ENCODE measurements at places on chromosomes 11 and 22.
A peak's percentile ranks its signal among the peaks of the same experiment; 100 is the strongest.

DNA sequence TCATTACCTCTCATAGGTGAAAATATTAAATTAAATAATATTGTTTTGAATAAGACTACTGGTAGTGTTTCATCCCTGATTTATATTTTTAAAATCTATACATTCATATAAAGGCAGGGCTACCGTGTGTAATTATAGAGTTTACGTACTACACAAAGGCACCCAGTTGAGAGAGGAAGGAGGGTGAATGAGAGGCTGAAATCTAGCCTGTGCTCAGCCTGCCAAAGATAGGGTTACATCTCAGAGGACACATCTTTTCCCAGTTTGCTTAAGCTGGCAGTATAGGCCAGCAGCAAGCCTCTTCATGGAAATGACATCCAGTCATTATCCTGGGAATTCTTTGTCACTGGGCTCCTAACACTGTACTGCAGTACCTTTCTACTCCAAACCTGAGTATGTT is 7.5 kb upstream of the B3GNT6 start:
- DNase-seq, result no peak

- no peak for DNase-seq
Observed at GRCh38 chr11:128497061-128497775, 90.1 kb downstream of the ETS1 start.

- no peak for DNase-seq
Observed at GRCh38 chr11:87466223-87466622, 428.5 kb downstream of the TMEM135 start.

DNA sequence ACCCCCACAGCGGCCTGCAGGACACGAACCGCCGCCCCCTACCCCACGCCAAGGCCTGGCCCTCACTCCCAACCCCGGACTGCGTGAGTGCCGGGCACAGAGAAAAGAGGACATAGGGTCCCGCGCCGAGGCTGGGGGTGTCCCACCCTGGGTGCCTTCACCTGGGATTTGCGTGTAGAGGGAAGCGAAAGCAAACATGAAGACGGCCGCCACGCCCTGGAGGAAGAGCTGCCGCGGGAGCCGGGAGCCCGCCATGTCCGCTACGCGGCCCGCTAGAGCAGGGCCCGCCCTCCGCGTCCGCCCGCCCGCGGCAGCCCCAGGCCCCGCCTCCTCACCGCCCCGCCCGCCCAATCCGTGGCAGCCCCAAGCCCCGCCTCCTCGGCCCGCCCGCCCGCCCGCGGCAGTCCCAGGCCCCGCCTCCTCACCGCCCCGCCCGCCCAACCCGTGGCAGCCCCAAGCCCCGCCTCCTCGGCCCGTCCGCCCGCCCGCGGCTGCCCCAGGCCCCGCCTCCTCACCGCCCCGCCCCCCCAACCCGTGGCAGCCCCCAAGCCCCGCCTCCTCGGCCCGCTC is at the start of gene LMF2:
TSS of gene LMF2 (minus strand) at position 282 of the 570 bp plus-strand sequence. CDS start at position 255, 27 bp downstream.
- DNase-seq, result no peak

GRCh38 chr11:80727315-80727714 is 1286.5 kb upstream of the TENM4 start:
- DNase-seq, result no peak

- no peak for DNase-seq
Observed at GRCh38 chr11:46845440-46845739, 690 bp downstream of the CKAP5 start.

DNA sequence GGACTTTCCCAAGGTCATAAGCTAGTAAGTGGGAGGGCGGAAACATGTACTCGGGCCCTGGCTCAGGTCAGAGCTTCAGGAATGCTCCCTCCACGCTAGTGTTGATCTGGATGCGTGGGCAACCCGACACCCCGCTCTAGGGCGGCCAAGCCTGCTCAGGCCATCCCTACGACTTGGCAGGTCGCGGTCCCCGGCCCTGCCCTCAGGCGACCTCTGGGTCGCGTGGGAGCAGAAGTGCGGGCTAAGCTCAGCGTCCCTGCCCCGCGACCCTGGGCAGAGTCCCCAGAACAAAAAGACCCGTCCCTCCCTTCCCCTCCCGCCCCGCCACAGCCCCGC is 781 bp upstream of the TEF start:
- no peak for DNase-seq

- no peak for DNase-seq
Observed at GRCh38 chr11:28472904-28473303, 364.7 kb downstream of the METTL15 start.

- no peak for DNase-seq
Observed at GRCh38 chr11:134539285-134539684, 127.2 kb upstream of the B3GAT1 start.

- DNase-seq, result no peak
Observed at GRCh38 chr11:19187114-19187832, 14.5 kb downstream of the CSRP3 start.

GRCh38 chr22:37243402-37244113 is 511 bp downstream of the RAC2 start:
- DNase-seq, result no peak

GRCh38 chr22:27876684-27877083 is 42.4 kb downstream of the PITPNB start:
- no peak for DNase-seq

DNA sequence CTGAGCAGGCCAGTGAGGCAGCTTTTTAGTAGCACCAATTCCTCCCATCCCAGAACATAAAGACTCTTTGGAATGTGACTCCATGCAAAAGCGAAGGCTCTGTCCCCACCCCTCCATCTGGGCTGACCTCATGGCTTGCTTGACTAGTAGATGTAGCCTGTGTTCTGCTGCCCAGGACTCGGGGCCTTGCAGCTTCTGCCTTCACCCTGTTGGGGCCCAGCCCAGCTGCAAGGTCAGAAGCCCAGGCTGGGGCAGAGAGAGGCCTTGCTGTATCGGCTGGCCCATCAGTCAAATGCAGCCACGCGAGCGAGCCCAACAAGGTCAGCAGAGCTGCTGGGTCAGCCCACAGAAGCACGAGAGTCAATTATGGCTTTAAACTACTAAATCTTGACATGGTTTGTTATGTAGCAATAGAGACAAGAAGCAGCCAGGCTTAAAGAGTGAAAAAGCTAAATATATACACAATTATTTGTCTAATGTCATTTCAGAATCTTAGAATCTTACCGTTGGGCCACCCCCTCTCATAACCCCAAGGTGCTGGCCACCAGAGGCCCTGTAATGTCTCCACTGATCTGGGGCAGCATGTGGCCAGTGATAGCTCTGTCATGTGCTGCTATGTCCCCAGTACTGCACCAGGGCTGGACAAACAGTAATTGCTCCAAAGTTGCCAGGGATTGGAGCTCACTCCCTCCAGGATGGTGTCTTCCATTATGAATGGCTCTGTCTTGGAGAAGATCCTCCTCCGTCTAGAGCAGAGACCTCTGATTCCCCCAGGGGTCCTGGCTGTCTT is 10.4 kb upstream of the WNT11 start:
- DNase-seq, result no peak

DNA sequence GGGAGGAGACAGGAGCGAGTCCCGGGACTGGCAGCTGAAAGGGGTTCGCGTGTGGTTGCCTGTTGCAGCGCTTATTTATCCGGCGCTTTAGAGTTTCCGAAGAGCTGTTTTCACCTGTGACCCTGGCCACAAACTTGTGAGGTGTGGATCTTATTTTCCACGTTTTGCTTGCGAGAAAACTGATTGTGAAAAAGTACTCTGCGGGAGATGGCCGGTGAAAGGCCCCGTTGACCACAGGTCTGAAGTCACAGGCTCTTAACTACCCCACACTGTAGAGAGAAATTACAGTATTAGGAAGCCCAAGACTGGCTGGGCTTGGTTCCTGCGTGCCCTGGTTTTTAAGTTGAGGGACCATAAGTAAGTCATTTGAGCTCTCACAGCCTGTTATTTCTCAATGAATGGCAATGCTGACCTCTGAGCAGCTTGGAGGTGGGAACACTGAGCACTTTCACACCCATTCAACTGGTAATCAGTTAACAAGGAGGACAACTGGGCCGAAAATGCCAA is 379 bp upstream of the RAB38 start:
- DNase-seq, result peak; percentile 44

DNA sequence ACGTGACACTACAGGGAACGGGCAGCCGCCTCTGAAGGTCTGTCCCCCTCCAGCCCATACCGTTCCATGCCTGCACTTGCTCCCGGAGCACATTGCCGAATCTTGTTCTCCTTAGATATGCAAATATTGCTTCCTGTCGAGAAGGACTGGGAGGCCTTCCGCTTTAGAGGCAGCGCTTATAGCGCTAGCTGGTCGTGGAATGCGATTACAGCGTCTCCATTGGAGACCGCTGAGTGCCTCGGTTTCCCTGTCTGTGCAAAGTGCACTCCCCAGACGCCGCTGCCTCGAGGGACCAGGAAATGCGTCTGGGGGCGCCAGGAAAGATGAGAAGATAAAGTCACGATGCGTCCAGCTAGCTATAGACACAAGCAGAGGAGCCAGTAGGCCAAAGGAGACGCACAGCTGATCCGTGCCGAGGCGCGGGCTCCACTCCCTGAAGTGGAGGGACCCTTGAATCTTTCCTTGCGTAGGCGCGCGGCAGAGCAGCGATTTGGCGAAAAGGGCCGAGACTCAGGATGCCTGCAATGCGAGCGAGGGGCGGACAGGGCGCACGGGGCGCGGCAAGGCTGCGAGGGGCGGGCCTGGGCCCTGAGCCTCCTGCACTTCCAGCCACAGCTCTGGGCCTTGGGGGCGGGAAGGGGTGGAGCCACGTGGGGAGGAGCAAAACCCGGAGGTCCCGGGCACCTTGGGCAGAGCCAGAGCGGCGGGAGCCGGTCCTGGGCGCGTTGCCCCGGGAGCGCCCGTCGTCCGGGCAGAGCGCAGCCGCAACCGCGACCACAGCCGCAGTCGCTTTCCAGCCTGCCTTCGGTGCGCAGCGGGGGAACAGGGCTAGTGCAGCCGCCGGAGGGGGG is at the start of gene RASSF10:
TSS of gene RASSF10 (plus strand) at position 692 of the 851 bp plus-strand sequence. CDS start 261 bp downstream, outside the sequence.
- DNase-seq, result peak; percentile 80

GRCh38 chr22:32897400-32897799 is 95.9 kb downstream of the TIMP3 start:
- no peak for DNase-seq

- peak; percentile 61 for DNase-seq
Observed at GRCh38 chr22:50308597-50308935, 1.1 kb upstream of the PLXNB2 start.

DNA sequence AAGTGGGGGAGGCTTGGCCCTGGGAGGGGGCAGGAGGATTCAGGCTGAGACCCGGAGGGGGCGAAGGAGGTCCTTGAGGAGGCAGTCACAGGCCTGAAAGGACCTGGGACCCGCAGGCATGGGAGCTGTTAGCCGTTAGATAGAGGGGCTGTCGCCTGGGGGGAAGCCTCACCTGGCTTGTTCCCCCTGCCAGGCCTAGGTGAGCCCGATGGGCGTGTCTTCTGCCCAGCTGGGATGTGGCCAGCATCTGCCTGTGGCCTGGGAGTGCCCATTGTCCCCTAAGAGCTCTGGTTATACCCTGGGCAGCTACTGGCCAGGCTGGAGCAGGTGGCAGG is 1.8 kb upstream of the DUSP8 start:
- no peak for DNase-seq

GRCh38 chr11:93603225-93604007 is 58.1 kb upstream of the CEP295 start:
- DNase-seq, result no peak

DNA sequence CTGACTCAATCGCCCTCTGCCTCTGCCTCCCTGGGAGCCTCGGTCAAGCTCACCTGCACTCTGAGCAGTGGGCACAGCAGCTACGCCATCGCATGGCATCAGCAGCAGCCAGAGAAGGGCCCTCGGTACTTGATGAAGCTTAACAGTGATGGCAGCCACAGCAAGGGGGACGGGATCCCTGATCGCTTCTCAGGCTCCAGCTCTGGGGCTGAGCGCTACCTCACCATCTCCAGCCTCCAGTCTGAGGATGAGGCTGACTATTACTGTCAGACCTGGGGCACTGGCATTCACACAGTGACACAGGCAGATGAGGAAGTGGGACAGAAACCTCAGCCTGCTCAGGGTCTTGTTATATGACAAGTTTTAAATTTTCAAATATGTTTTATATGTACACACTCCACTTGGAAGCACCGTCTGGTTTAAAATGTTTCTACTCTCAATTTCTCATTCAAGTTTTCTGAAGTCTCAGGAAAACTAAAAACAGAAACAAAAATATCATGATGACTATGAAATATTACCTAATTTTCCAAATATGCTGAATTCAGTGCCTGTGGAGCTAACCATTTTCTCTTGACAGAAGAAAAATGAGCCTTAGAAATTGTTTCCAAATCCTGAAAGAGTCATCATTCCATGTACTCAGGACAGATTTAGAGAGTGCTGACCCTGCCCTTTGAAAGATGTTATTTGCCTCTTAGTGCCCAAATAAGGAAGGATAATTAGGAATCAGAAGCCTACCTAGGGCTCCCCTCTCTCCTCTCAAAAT is 48.8 kb upstream of the TOP3B start:
- DNase-seq, result no peak

- no peak for DNase-seq
Observed at GRCh38 chr22:27794226-27794625, 7.3 kb downstream of the MN1 start.

- DNase-seq, result no peak
Observed at GRCh38 chr11:133724116-133724515, 121.2 kb downstream of the SPATA19 start.

- no peak for DNase-seq
Observed at GRCh38 chr11:68897441-68897840, 6.2 kb downstream of the MRPL21 start.

DNA sequence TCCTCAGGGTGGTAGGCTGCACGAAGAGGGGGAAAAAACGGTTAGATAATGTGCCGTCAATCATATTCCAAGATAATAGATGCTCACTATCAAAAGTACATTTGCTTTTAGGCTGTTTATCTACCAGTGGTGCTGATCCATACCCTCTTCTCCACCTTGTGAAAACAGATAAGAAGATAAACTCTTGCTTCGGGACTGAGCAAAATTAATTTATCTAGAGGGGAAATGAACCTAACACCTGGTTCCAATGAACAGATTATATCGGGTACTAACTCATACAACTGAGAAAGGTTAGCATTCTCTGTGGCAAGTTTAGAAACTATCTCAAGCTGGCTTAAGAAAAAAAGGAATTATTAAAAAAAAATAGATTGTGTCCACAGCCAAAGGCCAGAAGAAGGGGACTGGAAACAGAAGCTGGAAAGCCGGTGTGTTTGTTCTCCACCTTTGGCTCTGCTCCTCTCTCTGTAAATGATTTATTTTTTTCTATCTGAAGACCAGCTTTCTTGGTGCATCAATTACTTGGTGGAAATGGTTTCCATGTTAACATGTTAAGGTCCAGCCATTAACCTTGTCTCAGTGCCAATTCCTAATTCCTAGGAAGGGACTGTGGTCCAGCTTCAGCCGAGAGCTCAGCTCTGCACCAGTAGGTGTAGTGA is 55.8 kb downstream of the SC5D start:
- DNase-seq, result no peak

GRCh38 chr11:59240322-59240721 is 27.6 kb upstream of the MPEG1 start:
- no peak for DNase-seq
